ENCODE measurements at places on chromosomes 3 and 15.

GRCh38 chr15:61318301-61318700 lies 89.2 kb upstream of the RORA start:
- H3K27ac ChIP-seq, result no peak overlapping the region
- no peaks in the 10 kb centered on the region for H3K4me1 ChIP-seq
- H3K27me3 ChIP-seq, result no peaks in the 10 kb centered on the region
- no peak overlapping the region for H3K4me3 ChIP-seq
- DNase-seq, result no peak

DNA sequence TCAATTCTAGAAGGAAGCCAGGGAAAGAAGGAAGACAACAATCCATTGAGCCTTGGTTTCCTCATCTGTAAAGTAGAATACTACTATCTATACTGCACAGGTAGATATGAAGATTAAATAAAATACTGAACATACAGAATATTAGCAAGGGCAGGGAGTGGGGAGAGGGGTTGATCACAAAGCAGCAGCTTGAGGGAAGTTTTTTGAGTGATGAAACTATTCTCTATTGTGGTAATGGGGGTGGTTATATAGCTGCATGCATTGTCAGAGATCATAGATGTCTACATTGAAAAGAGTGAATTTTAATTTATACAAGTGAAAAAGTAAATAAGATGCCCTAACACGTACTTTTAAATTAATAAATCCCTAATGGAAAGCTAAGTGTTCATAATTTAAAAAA lies 242.6 kb upstream of the LRTM1 start:
- no peaks in the 10 kb centered on the region for H3K27me3 ChIP-seq
- H3K4me1 ChIP-seq, result no peaks in the 10 kb centered on the region
- DNase-seq, result no peak
- no peaks in the 10 kb centered on the region for H3K36me3 ChIP-seq

DNA sequence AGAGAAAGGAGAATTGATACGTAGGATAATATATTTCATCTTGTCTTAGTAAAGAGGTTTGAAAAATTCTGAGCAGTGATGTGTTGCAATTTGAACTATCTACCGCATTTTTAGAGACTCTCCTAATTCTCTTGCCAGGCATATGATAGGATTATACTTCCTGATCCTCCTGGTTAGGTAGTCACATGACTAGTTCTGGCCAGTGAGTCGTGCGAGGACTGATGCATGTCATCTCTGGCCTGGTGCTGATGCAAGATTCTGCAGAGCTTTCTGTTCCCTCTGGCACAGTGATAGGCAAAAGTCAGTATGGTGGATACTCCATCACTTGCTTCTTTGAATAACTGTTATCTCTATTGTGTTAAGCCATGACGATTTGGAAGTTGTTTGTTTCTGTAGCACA lies 277.6 kb upstream of the NAALADL2 start:
- DNase-seq, result no peak
- no peaks in the 10 kb centered on the region for H3K27me3 ChIP-seq
- no peaks in the 10 kb centered on the region for H3K4me1 ChIP-seq
- H3K36me3 ChIP-seq, result no peaks in the 10 kb centered on the region

DNA sequence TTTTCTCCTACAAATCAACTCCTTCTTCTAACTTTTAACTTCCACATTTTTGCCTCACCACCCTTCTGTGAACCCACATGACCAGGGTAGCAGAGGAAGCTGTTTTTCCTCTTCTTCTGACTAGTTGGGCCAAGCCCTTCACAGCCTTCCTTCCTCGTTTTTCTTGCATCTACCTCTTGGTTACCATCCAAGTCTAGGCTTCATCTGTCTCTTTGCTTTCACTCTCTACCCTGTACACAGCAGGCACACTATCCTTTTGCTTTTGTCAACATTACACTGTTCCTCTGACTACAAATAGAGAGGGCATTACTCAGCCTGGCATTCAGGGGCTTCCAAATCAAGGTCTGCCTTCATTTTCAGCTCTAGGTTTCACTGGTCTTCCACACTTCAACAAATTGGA lies 22.0 kb downstream of the SLC9A9 start:
- H3K4me3 ChIP-seq, result no peak overlapping the region
- H3K27ac ChIP-seq, result no peak overlapping the region
- H3K4me1 ChIP-seq, result peaks cover 16% of the 10 kb centered on the region
- H3K36me3 ChIP-seq, result no peaks in the 10 kb centered on the region

- H3K36me3 ChIP-seq, result no peaks in the 10 kb centered on the region
- no peak for DNase-seq
- H3K4me1 ChIP-seq, result no peaks in the 10 kb centered on the region
- no peak overlapping the region for H3K27ac ChIP-seq
Measured at GRCh38 chr15:67401336-67401735, 119.6 kb upstream of the C15orf61 start.

- H3K4me1 ChIP-seq, result no peaks in the 10 kb centered on the region
- H3K27ac ChIP-seq, result no peak overlapping the region
- H3K4me3 ChIP-seq, result no peak overlapping the region
- no peak for DNase-seq
- H3K36me3 ChIP-seq, result no peaks in the 10 kb centered on the region
Measured at GRCh38 chr15:31155151-31155550, 53.6 kb upstream of the TRPM1 start.

DNA sequence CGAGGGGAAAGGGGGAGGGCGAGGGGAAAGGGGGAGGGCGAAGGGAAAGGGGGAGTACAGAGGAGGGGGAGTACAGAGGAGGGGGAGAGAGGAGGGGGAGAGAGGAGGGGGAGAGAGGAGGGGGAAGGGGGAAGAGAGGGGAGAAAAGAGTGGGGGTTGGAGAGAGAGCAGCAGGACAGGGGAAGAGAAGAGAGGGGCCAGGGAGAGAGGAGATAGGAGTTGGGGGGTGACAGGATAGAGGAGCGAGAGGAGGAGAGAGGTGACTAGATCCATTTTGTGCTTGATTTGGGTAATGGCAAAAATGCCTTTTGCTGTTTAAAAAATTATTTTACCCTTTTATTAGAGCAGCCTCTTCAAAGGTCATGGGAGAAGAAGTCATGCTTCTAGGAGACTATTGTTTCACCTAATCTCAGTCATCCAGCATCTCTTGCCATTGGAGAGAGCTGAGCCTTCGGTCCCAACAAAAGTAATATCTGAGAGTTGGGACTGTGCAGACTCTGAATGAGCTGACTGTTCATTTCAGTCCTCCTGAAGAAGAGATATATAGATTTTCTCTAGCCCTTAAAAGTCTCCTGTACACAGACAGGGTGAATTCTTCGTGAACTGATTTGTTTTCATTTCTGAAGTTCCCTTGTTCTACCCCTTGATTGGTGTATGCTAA lies 15.1 kb upstream of the TOP2B start:
- no peaks in the 10 kb centered on the region for H3K4me1 ChIP-seq
- H3K27me3 ChIP-seq, result no peaks in the 10 kb centered on the region
- H3K4me3 ChIP-seq, result no peak overlapping the region
- no peak for DNase-seq
- H3K27ac ChIP-seq, result no peak overlapping the region
- H3K36me3 ChIP-seq, result no peaks in the 10 kb centered on the region
